ENCODE measurements at places on chromosomes 7 and 10.

GRCh38 chr10:112880633-112881530, 69.2 kb upstream of the TCF7L2 start:
- no peak for DNase-seq

- no peak for DNase-seq
Observed at GRCh38 chr10:96457341-96457740, 56.4 kb downstream of the TLL2 start.

DNA sequence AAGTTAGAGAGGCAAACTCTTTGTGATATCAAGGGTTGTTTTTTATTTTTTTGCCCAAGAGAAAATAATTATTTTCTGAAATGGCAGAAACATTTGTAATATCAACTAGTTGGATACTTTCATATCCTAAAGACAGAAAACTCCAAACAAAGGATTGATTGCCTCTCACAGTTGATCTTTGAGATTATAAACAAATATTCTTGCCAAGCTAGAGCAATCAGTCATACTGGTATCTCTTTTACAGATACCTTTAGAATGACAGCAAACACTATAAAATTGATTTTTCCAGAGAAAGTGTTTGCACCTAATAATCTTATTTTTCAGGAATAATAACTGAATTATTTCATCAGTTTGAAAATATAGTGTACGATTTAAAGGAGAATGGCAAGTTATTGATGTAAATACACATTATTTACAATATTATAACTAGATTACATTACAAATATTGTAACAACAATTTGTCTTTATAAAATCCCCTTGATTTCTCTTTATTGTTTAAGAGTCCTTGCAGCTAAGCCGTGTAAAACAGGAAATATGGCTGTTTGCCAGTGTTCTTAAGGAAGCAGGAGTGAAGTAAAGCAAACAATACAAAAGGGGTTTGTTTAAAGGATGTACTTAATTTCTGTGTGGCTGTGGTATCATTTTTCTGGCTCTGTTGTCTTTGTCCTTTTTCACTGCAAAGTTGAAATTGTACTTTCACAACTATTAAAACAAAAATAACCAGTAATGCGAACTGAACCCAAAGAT, 58.4 kb downstream of the MAPK8 start:
- DNase-seq, result no peak

DNA sequence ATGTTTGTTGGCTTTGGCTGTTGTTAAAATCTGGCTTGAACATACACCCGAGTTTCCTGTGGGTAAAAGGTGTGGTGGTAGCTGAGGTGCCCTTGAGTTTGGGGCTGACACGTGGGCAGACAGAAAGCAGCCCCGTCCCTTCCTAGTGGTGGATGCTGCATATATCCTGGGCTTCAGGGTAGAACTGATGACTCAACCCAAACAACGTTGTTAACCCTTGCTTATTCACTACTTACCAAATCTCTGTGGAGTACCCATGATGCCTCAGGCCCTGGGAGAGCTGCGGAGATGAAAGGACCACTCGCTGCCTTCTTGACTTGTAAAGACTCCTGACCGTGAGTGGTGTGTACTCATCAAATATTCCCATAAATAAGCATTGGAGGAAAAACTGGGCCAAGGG, 245.1 kb downstream of the RAB11FIP2 start:
- DNase-seq, result no peak

GRCh38 chr7:134690016-134690415, 43.4 kb downstream of the BPGM start:
- no peak for DNase-seq

GRCh38 chr7:114047889-114048288, 129.1 kb upstream of the PPP1R3A start:
- no peak for DNase-seq

- DNase-seq, result no peak
Observed at GRCh38 chr7:155994279-155994811, 182.1 kb upstream of the SHH start.

GRCh38 chr7:74407958-74408357, 45.7 kb upstream of the GTF2IRD1 start:
- DNase-seq, result no peak

DNA sequence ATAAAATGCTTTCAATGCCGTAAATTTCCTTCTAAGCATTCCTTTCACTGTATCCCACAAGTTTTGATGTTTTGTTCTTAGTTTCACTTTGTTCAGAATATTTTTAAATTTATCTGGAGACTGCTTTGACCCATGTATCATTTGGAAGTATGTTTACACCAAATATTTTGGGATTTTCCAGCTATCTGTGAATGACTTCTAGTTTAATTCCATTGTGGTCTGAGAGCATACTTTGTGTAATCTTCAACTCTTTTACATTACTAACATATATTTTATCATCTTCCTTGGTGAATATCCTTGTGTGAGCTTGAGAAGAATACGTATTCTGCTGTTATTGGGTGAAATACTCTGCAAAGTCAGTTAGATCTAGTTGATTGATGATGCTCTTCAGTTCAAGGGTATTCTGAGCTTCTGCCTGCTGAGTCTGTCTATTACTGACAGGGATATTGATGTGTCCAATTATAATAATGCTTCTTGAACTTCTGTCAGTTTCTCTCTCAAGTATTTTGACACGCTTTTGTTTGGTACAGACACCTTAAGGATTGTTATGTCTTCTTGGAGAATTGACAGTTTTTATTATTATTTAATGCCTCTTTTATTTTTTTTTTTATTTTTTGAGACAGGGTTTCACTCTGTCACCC, 31.6 kb downstream of the MKLN1 start:
- no peak for DNase-seq

Measured in Right ventricle myocardium superior (tissue), 1 donor.